Skin of body (tissue), 3 donors: ENCODE measurements at places on chromosomes 5 and 9. TPM values are rescaled to one million over a fixed set of nuclear protein-coding genes. Genes with fewer than 3 reads are reported as not detected.

SLC23A1 gene
- 0.30 TPM for total RNA-seq

CCL28 gene
- 4.3 TPM for total RNA-seq

HMMR gene
- total RNA-seq, result 12.2 TPM

KCNT1 gene
- total RNA-seq, result 0.39 TPM

MCTP1 gene
- 30.8 TPM for total RNA-seq

PDLIM7 gene
- total RNA-seq, result 30.7 TPM

ADAMTSL2 gene
- 1.5 TPM for total RNA-seq

CAMSAP1 gene
- 22.8 TPM for total RNA-seq

TAS2R1 gene
- total RNA-seq, result not detected

PIP5K1B gene
- total RNA-seq, result 5.0 TPM

CATSPER3 gene
- not detected for total RNA-seq

FOXD4 gene
- 0.10 TPM for total RNA-seq

MEGF10 gene
- total RNA-seq, result 4.7 TPM

TMC1 gene
- total RNA-seq, result 0.69 TPM

ENTPD2 gene
- total RNA-seq, result 8.0 TPM

CYLC2 gene
- total RNA-seq, result not detected

C9orf57 gene
- not detected for total RNA-seq

AFAP1L1 gene
- total RNA-seq, result 20.8 TPM

LRRTM2 gene
- total RNA-seq, result 0.59 TPM

GABRA1 gene
- total RNA-seq, result not detected

TTC23L gene
- 0.79 TPM for total RNA-seq

IFNA13 gene
- total RNA-seq, result not detected

GDNF gene
- total RNA-seq, result 2.7 TPM

CTXN3 gene
- total RNA-seq, result not detected

TMEM174 gene
- total RNA-seq, result not detected

PCDHA4 gene
- total RNA-seq, result 0.30 TPM

OR1J2 gene
- total RNA-seq, result not detected

ARSI gene
- 2.6 TPM for total RNA-seq

FAM78A gene
- 3.6 TPM for total RNA-seq

BTNL8 gene
- 0.49 TPM for total RNA-seq

INSL4 gene
- total RNA-seq, result not detected

PCDHAC2 gene
- total RNA-seq, result 3.0 TPM

DAPK1 gene
- total RNA-seq, result 29.0 TPM

DMRTA1 gene
- 0.79 TPM for total RNA-seq

FAM151B gene
- 7.6 TPM for total RNA-seq

CRB2 gene
- 0.10 TPM for total RNA-seq

MLANA gene
- 6.5 TPM for total RNA-seq

CD180 gene
- 1.2 TPM for total RNA-seq

LEAP2 gene
- total RNA-seq, result 0.79 TPM

COL23A1 gene
- 4.6 TPM for total RNA-seq

FIBCD1 gene
- total RNA-seq, result 0.10 TPM

STPG3 gene
- total RNA-seq, result not detected

OR13C5 gene
- not detected for total RNA-seq

BTNL3 gene
- not detected for total RNA-seq
